Fibroblast of the aortic adventitia (primary cell): ENCODE measurements at places on chromosomes 7 and 10.

DNA sequence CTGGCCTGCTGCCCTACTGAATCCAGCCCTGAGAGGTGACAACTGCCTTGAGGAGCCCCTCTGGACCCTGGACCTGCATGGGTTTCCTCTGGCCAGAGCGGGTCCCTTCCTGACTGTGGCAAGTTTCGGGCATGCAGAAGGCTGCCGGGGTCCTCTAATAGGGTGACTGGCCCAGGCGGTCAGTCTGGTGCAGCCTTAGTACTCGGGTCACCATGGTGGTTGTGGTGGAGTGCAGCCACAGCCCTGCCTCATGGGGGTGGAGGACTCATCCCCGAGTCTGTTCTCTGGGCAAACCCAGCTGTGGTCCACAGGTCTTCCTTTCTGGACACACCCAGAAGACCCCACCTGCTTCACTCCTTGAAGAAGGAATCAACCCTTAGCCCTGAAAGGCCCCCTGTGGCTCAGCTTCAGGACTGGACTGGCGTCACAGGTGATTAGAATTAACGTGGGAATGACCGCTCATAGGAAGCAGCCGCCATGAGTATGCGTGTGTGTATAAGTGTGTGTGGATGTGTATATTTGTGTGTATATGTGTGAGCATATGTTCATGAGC, 28.7 kb downstream of the RAMP3 start:
- no peak for DNase-seq

GRCh38 chr7:121002757-121003200, 14.3 kb downstream of the CPED1 start:
- peak; percentile 65 for DNase-seq

DNA sequence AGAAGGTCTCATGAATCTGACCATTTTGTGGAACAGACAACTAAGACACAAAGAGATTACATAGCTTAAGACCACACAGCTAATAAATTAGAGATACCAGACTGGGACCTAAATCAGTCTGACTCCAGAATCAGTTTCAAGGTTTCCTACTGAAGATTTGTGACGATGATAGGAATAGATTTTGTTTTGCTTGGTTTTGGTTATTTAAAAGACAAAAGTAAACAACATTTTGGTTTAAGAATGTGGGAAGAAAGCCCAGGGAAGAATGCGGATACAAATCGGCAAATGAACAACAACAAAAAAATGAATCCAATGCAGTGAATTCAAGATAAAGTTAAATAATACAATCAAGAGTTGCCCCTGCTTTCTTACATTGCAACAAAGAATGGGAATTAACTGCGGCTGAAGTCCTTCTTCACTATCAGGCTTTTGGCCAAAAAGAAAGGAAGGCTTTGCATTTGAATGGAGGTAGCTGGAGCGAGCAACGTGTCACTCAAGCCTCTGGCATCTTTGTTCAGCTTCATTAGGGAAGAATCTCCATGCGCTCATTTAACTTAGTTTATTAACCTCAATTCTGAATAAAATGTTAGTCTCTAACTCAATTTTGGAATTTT, 210.8 kb downstream of the ADAM12 start:
- DNase-seq = peak; percentile 28

GRCh38 chr7:20206104-20206896, 10.9 kb downstream of the MACC1 start:
- DNase-seq = no peak

DNA sequence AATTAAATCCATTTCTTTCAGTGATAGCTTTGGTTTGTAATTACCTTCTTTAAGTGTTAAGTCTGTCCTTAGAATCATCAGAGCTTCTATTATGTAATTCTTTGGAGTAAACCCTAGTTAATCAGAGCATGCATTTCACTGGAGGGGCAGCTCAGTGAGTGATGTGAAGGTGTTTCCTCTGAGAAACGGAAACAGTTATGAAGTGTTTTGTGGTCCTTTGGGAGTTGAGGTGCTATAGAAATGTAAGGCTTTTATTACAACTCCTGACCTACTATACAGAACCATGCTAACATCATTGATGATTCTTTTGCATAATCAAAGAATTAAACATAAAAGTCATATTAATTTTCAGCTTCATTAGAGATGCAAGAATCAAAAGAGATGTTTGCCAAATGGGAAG, 141.5 kb downstream of the EXOC4 start:
- no peak for DNase-seq

DNA sequence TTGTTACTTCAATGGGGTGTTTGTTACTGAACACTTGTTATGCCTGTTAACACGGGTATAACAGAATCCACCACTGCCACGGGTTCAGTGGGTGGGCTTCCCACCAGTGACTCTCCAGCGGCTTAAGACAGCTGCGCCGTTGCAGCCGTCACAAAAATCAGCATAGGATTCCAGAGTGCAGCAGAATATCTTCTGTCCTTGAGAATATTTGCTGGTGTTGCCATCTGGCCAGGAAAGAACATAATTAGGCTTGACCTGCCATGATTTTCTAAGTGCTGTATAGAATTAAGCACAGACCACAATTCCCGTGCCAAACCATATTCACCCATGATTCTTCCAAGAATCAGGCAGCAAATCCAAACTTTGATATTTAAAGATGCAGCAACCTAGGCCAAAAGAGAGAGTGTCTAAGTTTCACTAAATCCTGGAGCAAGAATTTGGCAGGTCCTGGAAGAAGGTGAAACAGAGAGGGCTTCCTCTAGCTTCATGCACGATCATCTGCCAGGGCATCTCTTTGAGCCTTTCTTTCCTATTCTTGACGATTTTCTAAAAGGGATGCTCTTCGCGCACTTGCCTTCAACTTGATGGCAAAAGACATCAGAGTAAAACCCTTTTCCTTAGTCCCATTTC, 95.0 kb downstream of the FRMD4A start:
- no peak for DNase-seq

DNA sequence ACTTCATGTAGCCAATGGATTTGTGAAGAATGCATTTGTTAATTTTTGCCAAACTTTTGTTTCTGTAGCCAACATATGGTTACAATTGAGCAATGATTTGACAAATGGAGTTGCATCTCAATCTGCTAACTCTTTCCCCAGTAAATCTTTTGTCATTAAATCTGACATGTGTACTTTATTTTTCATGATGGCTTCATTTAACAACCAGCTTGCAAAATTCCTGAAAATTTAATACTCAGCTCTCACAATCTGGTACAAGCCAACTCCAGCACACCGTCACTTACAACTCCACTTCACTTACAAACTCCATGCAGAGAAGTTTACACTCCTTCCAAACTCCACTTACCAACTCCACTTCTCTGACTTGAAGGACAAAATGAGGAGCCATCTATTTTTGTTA, 26.5 kb upstream of the HIBADH start:
- DNase-seq = peak; percentile 18

GRCh38 chr7:101474178-101474577, 111.5 kb downstream of the COL26A1 start:
- no peak for DNase-seq

- no peak for DNase-seq
These were observed 248.1 kb upstream of the HABP2 start for GRCh38 chr10:113304726-113305125.
